ENCODE measurements at places on chromosomes 1 and 21. TPM values are rescaled to one million over a fixed set of nuclear protein-coding genes. Genes with fewer than 3 reads are reported as not detected.

DNA sequence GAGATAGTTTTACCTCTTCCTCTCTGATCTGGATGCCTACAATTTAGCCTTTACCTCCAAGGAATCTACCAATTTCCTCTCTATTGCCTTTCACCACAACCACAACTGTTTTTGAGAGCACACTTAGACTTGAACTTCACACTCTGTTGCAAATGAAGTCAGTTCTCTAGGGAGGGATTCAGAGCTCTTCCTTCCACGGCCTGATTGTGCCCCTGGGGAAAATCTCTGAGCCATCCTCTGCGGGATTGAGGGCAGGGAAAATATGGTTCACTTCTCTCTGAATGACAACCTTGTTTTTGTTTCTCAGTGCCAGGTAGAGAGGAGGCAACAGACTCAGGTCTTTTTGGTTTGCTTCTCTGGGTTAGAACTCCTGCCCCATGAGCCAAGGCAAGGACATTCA is 35.4 kb upstream of the BCL10 start:
- H3K27ac ChIP-seq: no peak overlapping the region
- H3K4me1 ChIP-seq: peaks cover 18% of the 10 kb centered on the region
- no peaks in the 10 kb centered on the region for H3K27me3 ChIP-seq
- no peaks in the 10 kb centered on the region for H3K36me3 ChIP-seq
- DNase-seq: no peak

- no peaks in the 10 kb centered on the region for H3K36me3 ChIP-seq
- H3K4me1 ChIP-seq: peaks cover 18% of the 10 kb centered on the region
- no peak for DNase-seq
- no peak overlapping the region for H3K27ac ChIP-seq
- H3K27me3 ChIP-seq: no peaks in the 10 kb centered on the region
These were observed 41.5 kb upstream of the CTBS start for GRCh38 chr1:84615790-84616189.

DNA sequence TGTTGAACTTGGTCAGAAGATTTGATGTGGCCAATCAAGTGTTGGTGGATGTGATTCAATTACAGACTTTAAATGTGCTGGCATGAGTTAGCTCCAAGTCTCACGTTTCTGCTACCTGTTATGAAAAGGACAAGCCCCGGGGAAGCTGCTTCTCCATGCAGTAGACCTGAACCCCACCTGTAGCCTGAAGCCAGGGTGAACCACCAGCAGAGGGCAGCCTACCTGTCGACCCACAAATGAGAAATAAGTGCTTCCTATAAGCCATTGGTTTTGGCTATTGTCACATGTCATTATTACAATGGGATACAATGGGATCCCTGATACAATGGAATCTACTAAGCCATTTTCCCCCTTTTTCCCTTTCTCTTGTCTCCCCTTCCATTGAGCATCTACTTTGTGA is 230.2 kb downstream of the PRDM2 start:
- H3K4me1 ChIP-seq: no peaks in the 10 kb centered on the region
- no peaks in the 10 kb centered on the region for H3K36me3 ChIP-seq
- no peak overlapping the region for H3K27ac ChIP-seq
- no peak overlapping the region for H3K4me3 ChIP-seq
- no peaks in the 10 kb centered on the region for H3K27me3 ChIP-seq
- DNase-seq: no peak

DNA sequence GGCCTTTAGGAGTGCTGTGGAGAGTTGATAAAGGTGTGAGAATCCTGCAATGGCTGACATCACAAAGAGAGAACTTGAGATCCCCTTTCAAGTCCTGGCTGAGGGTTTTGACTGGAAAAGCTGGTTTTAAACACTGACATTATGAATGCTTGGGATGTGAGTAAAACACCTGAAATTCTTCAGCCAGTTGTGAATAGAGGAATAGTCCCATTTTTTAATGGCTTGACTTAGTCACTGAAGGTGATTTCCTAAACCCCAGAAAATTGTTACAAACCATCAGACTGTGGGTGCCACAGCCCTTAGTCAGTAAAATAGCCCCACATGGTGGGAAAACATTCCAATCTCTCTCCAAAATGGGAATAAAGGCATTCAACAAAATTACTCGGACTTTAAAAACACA is 107.7 kb upstream of the LMO4 start:
- no peak overlapping the region for H3K27ac ChIP-seq
- H3K4me3 ChIP-seq: no peak overlapping the region
- no peaks in the 10 kb centered on the region for H3K27me3 ChIP-seq
- no peaks in the 10 kb centered on the region for H3K4me1 ChIP-seq

DNA sequence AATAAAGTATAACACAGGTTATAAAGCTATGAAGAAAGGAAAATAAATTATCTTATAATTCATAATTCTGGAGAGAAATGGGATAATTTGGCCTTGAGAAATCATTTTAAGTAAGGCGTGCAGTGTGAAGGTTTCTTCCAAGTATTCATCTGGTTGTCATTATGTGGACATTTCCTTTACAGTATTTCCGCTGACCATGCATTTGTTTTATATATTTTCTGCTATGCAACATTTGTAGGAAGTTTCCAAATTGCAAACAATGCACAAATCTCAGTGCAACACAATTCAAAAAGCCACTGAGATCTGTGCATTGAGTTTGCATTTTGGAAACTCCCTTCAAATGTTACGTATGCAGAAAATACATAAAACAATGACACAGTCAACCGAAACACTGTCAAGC is 17.8 kb downstream of the ZNF670 start:
- no peak overlapping the region for H3K4me3 ChIP-seq
- H3K36me3 ChIP-seq: no peaks in the 10 kb centered on the region
- DNase-seq: no peak
- H3K27me3 ChIP-seq: no peaks in the 10 kb centered on the region
- no peaks in the 10 kb centered on the region for H3K4me1 ChIP-seq
- H3K27ac ChIP-seq: no peak overlapping the region

DNA sequence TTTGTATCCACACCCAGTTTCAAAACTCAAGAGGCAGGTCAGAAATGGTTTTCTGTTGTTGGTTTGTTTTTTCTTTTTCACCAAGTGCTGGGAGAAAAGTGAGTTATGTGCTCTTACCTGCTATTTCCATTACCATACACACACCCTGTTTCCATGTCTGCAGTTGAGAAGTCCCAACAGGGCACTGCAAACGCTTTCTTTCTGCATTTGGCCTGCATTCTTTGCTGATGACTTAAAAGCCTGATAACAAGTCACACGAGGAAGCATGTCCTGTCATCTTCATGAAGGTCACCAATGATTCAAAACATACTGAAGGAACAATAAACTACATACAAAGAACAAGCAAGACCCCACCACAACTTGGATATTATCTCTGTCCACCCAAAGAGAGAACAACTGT is 24.8 kb upstream of the KCNE1 start:
- H3K4me1 ChIP-seq: peaks cover 12% of the 10 kb centered on the region
- peak overlapping the region; percentile 41 for H3K27ac ChIP-seq
- no peak overlapping the region for H3K4me3 ChIP-seq
- no peaks in the 10 kb centered on the region for H3K27me3 ChIP-seq

DNA sequence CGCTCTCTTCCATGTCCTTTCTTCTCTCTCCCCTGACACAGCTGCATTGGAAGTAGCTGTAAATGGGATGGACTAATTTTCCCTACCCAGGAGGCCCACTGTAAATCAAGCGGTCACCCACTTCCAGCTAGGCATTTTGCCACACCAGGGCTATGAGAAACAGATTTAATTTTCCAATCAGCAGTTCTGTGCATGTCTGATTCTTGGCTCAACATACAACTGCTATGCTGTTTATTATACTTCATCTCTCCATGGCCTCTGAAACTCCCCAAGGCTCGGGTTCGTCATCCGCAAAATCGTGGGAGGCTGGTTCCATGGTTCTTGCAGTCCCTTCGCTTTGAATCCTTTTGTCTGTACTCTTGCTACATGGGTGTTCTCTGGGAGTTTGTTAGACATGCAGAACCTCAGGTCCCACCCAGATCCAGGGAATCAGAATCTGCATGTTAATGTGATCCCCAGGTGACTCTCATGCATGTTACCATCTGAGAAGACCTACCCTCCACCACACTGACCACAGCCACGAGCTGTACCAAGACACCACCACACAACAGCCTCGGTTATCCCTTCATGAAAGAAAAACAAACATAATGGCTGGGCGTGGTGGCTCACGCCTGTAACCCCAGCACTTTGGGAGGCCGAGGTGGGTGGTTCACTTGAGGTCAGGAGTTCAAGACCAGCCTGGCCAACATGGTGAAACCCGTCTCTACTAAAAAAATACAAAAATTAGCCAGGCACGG is 190.5 kb downstream of the GABPA start:
- H3K36me3 ChIP-seq: no peaks in the 10 kb centered on the region
- no peak overlapping the region for H3K4me3 ChIP-seq
- peaks cover 24% of the 10 kb centered on the region for H3K4me1 ChIP-seq
- H3K27me3 ChIP-seq: no peaks in the 10 kb centered on the region
- peak overlapping the region; percentile 75 for H3K27ac ChIP-seq

- H3K27me3 ChIP-seq: peaks cover 56% of the 10 kb centered on the region
- DNase-seq: no peak
- no peak overlapping the region for H3K4me3 ChIP-seq
- H3K27ac ChIP-seq: no peak overlapping the region
- no peaks in the 10 kb centered on the region for H3K36me3 ChIP-seq
These were observed 34.0 kb upstream of the RUNX3 start for GRCh38 chr1:24963943-24964693.

GRCh38 chr1:77143529-77144121 is 75.6 kb downstream of the PIGK start:
- no peak for DNase-seq
- no peak overlapping the region for H3K27ac ChIP-seq

NPHP4 gene
- total RNA-seq: 5.1 TPM

SYDE2 gene
- total RNA-seq: 24.0 TPM

CFAP74 gene
- not detected for total RNA-seq

RNU1-4 gene
- 364 TPM for total RNA-seq

BNIPL gene
- total RNA-seq: 0.27 TPM
